Mesenteric fat pad (tissue), 1 donor: ENCODE measurements at places on chromosomes 3 and 15. TPM values are rescaled to one million over a fixed set of nuclear protein-coding genes. Genes with fewer than 3 reads are reported as not detected.
A peak's percentile ranks its signal among the peaks of the same experiment; 100 is the strongest.

DNA sequence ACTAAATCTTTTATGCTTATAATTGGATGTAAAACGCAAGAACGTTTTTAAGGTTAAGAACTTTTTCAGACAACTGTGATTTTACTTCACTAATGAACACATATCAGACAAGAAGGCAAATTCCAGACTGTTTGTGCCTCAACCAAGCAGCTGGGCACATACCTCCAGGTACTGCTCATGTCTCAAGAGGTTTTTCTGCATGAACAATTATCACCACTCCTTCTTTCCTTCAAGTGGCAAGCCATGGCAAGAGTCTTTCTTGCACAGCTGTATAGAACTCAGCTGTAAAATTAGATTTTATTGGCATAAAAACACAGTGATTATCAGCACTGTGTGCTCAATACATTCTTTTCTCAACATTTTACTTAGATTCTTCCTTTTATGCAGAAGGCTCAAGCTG lies 64.3 kb downstream of the FNDC3B start:
- DNase-seq: no peak

- peak; percentile 82 for DNase-seq
These were observed 12.4 kb downstream of the PLA2G4F start for GRCh38 chr15:42143866-42144625.

GRCh38 chr15:76823890-76824289 lies 81.2 kb downstream of the SCAPER start:
- DNase-seq: no peak

KNG1 gene
- total RNA-seq: not detected

IQCB1 gene
- total RNA-seq: 12.5 TPM

DNA sequence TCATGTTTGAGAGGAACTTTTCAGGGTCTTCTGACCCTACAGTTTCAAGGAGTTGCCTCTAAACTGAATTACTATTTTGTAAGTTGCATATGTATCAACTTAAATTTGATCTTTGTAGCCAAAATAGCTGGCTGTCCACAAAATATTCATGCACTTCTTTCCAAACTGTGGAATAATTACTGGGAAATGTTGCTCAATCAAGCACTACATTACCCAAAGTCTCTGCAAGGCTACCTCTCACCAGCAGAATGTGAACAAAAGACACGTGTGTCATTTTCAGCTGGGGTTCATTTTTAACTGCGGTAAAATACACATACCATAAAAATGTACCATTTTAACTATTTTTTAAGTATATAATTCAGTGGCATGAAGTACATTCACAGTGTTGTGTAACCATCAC lies 320.4 kb downstream of the CTNNB1 start:
- no peak for DNase-seq

- no peak for DNase-seq
These were observed 5.6 kb downstream of the ZBTB38 start for GRCh38 chr3:141373768-141374526.

DNA sequence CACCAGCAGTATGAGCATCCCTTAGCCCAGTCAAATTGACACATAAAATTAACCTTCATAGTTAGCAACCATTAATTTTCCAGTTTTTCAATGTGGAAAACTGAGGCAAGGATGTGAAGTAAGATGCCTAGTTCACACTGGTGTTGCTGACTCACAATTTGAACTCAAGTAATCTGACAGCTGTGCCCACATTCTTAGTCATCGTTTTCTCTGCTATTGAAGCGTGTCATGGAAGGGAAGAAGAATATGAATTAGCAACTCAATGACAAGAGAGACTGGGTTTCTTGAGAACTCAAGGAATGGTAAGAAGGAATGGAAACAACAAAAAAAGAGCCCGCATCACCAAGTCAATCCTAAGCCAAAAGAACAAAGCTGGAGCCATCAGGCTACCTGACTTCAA lies 261.4 kb downstream of the EPHA3 start:
- no peak for DNase-seq

DNA sequence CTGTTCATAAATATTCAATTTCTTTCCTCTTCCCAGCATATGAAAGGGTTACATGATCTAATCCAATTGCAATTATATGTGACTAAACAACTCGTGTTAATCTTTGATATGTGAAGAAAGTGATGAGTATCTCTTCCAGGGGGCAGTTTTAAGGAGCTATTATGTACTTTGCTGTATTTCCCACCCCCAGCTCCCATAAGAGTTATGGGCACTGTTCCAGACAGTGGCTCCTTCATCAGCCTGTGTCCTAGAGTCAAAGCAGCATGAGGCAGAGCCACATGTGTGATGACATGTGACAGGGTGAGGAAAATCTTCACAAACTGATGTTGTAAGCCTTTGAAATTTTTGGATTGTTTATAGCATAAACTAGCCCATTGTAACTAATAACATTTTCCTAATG lies 315.4 kb downstream of the DIPK2A start:
- DNase-seq: no peak

- DNase-seq: no peak
These were observed 74.7 kb downstream of the DZIP3 start for GRCh38 chr3:108664266-108664665.

FRMD5 gene
- 0.13 TPM for total RNA-seq

KLHL40 gene
- not detected for total RNA-seq

DNA sequence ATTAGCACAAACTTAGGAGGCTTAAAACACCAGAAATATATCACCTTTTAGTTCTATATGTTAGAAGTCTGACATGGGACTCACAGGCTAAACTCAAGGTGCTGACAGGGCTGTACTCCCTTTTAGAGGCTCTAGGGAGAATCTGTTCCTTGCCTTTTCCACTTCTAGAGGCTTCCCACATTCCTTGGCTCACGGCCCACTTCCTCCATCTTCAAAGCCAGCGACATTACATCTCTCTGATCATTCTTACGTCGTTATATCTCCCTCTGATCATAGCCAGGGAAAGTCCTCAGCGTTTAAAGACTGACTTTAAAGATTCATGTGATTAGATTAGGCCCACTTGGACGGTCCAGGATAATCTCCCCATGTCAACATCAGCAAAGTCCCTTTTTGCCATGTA lies 166.3 kb downstream of the GREM1 start:
- no peak for DNase-seq

LRRIQ4 gene
- not detected for total RNA-seq

SLC9C1 gene
- total RNA-seq: not detected

CD86 gene
- 15.4 TPM for total RNA-seq

GRCh38 chr3:149120051-149120972 lies 9.1 kb upstream of the HPS3 start:
- DNase-seq: no peak
